ENCODE measurements at places on chromosomes 5 and 9. TPM values are rescaled to one million over a fixed set of nuclear protein-coding genes. Genes with fewer than 3 reads are reported as not detected.

DNA sequence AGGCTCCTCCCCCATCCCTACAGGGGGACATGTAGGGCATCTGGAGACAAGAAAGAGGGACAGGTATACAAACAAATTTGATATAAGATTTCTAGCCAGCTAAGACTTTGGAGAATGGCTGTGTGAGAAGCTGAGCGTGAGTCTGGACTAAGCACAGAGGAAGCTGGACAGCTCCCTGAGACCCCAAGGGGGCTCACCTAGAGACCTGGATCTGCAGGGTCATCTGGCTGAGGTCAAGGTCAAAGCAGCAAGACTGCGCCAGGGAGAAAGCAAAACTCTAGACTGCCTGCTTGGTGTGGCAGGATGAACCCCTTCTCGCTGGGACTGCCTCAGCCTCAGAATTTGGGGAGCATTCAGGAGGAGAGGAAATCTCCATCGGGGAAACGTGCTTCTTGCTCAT lies 8.0 kb upstream of the GSN start:
- no peak for DNase-seq
- H3K27me3 ChIP-seq, result no peaks in the 10 kb centered on the region
- no peak overlapping the region for H3K27ac ChIP-seq
- H3K4me1 ChIP-seq, result peaks cover 16% of the 10 kb centered on the region

- no peaks in the 10 kb centered on the region for H3K27me3 ChIP-seq
- peak; percentile 28 for DNase-seq
- H3K27ac ChIP-seq, result no peak overlapping the region
- no peaks in the 10 kb centered on the region for H3K36me3 ChIP-seq
- H3K4me3 ChIP-seq, result no peak overlapping the region
Measured at GRCh38 chr9:118595719-118596305, 773.4 kb downstream of the BRINP1 start.

DNA sequence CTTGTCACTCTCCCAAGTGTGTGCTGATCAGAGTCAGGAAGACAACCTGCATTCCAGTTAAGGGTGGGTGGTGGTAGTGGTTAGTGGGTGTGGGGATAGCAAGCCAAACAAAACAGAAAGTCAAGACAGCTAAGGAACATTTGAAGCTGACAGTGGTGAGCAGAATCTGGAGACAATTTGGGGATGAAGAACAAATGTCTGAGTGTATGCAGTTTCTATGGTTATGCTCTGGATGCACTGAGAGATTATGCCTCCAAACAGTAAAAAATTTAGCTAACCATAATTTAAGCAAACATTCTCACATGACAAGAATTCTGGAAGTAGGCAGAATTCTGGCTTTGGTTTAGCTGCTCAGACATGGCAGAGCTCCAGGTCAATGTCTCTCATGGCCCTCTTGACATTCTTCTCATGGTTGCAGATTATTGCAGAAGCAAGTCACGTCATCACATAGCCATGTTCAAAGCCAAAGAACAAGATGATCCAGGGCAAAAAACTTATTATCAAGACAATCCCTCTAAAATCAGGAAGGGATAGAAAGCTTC lies 148.7 kb downstream of the LURAP1L start:
- peak overlapping the region; percentile 76 for H3K27ac ChIP-seq
- no peaks in the 10 kb centered on the region for H3K27me3 ChIP-seq
- H3K36me3 ChIP-seq, result no peaks in the 10 kb centered on the region

Gene ABLIM3
- polyA plus RNA-seq, result 5.9 TPM

DNA sequence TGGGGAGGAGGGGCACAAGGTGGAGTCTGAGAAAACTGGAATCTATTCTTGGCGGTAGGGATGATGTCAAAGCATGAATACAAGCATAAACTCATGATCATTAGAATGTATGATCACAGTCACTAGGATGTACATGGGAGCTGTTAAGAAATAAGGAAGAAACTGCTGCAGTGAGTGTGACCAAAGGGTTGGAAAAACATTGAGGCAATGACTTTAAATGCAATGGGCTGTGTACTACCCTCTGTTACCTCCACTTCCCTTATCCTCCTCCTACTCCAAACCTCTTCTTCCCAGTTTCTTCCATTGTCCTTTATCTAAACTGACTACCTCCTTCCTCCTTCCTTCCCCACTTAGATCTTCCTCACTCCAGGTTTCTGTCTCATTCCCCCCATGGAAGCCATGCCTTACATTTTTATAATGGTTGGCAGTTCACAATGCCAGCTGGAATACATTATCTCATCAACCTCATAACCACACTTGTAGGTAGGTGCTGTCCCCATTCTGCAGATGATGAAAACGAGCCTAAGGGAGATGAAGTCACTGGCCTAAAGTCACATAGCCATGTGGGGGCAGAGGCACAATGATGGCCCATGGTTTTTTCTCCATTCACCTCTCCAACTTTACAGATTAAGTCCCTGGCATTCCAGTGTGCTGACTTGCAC lies 21.9 kb upstream of the TNFSF15 start:
- H3K36me3 ChIP-seq, result no peaks in the 10 kb centered on the region
- no peak for DNase-seq
- H3K27me3 ChIP-seq, result no peaks in the 10 kb centered on the region
- no peak overlapping the region for H3K27ac ChIP-seq

DNA sequence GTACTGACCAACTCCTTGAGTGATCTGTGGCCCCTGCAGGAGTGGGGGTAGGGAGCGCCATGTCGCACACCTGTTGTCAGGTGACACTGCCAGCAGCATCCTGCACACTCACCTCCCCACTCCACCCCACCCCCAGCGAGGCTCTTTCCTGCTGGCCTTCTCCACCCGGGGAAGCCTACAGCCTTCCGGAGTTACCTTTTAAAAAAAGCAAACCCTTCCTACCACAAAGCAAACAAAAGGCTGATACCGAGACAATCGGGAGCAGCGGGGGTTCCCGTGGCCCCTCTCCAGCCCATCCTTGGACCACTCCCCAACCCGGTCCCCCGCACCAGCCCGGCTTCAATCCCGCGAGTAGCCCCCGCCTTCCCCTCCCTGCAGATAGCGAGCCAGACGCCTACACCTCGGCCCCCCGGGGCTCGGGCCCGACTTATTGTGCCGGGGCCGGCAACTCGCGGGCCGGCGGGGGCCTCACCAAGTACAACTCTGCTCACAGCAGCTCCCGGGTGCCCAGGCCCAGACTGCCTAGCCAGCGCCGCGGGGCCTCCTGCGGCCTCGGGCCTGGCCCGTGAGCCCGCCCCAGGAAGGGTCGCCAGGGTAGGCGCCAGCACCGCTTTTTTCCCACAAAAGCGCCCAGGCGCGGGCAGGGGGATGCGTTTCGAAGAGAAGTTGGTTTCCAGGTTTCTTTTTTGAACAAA lies 724 bp downstream of the MACROH2A1 start:
- H3K27me3 ChIP-seq, result no peaks in the 10 kb centered on the region
- H3K4me3 ChIP-seq, result peak overlapping the region; percentile 90
- peak overlapping the region; percentile 93 for H3K27ac ChIP-seq

DNA sequence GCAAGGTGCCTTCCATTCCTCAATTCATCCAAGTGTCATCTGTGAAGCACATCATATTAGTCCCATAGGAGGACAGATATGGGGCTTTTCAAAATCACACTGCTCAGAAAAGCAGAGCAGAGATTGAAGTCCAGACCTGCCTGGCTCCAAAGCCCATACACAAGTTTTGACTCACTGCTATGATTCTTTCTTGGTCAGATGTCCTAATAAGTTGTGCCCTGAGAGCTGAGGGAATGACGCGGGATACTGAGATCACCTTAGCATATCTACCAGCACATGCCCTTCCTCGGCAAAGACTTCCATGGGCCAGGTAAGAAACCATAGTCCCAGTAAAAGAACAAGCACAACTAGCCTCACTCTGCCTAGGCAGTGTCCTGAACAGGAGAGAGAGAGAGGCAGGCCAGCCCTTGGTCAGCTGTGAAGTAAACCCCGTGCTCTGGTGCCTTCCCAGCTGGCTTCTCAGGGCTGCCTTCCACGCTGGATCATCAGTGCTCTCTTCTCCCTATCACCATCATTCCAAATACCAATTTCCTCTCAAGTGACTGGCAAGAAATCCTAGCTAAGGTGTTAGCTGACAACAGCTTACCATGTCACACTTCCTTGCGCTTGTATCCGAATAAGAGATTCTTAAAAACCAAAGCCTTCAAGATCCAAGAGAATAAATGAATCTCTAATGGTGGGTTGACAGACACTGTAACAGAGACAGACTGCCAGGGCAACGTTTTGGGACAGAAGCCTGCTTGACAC lies 73.2 kb downstream of the SIL1 start:
- no peak overlapping the region for H3K27ac ChIP-seq
- DNase-seq, result no peak
- no peak overlapping the region for H3K4me3 ChIP-seq
- no peaks in the 10 kb centered on the region for H3K27me3 ChIP-seq

GRCh38 chr9:111038331-111039230 lies at the start of gene LPAR1:
TSS of gene LPAR1 (minus strand) at chr9:111038470. CDS start at chr9:110972117, 66,353 bp downstream.
- peaks cover 16% of the 10 kb centered on the region for H3K4me1 ChIP-seq
- no peaks in the 10 kb centered on the region for H3K36me3 ChIP-seq
- H3K27ac ChIP-seq, result no peak within 1 kb of the TSS
- H3K27me3 ChIP-seq, result no peaks in the 10 kb centered on the region
- DNase-seq, result peak; percentile 84

GRCh38 chr9:20225826-20226225 lies 396.5 kb downstream of the MLLT3 start:
- H3K36me3 ChIP-seq, result no peaks in the 10 kb centered on the region
- H3K4me3 ChIP-seq, result peak overlapping the region; percentile 12
- H3K4me1 ChIP-seq, result no peaks in the 10 kb centered on the region

Measured in SK-N-SH (cell line).